Activated CD8-positive, alpha-beta memory T cell treated with anti-CD3 and anti-CD28 coated beads, Interleukin-2, amount 10 ng/mL, durations not matched to agents 7 days and 5 days (primary cell): ENCODE measurements at places on chromosomes 6 and 20. TPM values are rescaled to one million over a fixed set of nuclear protein-coding genes. Genes with fewer than 3 reads are reported as not detected.

GRCh38 chr6:14547284-14547998, 429.9 kb downstream of the CD83 start:
- H3K36me3 ChIP-seq: no peaks in the 10 kb centered on the region
- peaks cover 8% of the 10 kb centered on the region for H3K4me1 ChIP-seq
- H3K27ac ChIP-seq: no peak overlapping the region
- no peak overlapping the region for H3K4me3 ChIP-seq
- no peak for DNase-seq

DNA sequence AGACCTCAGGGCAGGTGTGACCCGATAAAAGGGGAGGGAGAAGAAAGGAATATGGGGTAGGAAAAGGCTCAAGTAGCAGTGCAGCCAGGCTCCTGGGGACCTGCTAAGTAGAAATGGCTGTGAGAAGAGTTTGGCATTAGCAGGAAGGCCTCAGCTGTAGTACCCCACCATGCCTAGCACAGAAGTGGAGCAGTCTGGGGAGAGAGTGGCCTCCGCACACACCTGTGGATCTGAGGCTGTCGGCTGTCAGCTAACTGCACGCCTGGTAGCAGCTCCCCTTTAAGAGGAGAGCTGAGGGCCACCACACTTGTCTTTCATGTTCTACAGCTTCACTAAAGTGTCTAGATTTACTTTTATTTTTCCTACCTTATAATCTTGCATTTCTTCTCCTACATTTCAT, 24.6 kb downstream of the PDE7B start:
- H3K4me3 ChIP-seq: no peak overlapping the region
- H3K4me1 ChIP-seq: peaks cover 21% of the 10 kb centered on the region
- no peak overlapping the region for H3K27ac ChIP-seq
- H3K36me3 ChIP-seq: no peaks in the 10 kb centered on the region

The FAM83C gene
- total RNA-seq: not detected

The ATAT1 gene
- 7.5 TPM for total RNA-seq

The SLC17A3 gene
- 0.76 TPM for total RNA-seq

DNA sequence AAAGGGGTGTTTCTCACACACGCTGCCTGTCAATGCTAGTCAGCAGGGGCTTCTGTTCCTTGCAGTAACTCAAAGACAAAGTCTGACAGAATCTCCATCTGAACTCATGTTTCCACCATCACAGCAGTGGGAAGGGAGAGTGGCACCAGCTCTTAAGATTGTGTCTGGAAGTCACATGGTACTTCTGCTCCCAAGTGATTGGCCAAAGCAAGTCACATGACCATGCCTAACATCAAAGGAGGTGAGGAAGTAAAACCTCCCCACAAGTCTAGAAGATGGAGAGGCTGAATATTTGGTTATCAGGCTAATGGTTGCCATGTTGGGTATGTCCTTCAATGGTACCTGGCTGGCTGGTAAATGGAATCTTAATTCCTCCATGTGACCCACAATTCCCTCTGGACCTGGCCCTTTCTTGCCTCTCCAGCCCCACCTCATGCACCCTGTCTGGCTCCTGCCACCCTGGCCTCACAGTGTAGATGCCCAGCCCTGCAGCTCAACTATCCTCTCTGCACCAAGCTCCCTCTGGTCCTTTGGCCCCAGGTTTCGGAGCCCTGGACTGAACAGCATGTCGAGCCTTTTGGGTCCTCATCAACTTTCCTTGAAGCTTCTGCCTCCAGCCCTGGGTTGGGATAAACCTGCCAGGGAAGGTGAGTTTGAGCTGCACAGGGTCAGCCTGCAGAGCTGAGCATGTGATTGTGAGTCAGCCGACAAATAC, 51.0 kb upstream of the PMEPA1 start:
- H3K4me1 ChIP-seq: no peaks in the 10 kb centered on the region
- no peak overlapping the region for H3K4me3 ChIP-seq
- no peak for DNase-seq

The HSPA1L gene
- total RNA-seq: 3.1 TPM

The OR12D3 gene
- total RNA-seq: not detected

DNA sequence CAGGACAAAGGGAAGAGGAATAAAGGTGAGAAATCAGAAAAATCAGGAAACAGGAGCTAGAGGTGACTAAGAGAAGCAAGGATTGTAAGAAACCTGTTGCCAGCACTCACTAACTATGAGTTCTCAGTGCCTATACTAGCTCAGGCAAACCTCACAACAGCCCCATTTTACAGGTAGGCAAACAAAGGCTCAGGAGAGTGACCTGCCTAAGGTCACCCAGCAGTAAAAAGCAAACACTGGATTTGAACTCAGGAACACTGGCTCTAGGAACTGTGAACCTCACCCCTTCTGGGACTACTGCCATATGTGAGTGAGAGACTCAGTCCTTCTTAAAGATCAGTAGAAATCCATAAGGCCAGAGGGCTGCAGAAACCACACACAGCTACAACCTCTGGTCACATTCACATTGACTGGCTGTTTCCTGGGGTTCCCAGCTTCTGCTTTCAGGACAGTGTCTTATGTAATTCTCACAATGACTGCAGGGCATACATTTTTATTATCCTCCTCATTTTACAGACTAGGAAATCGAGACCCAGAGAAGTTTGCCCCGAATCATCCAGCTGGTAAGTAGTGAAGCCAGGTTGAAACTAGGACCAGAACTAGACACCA, 80.7 kb upstream of the MAFB start:
- H3K27me3 ChIP-seq: peaks cover 2% of the 10 kb centered on the region
- H3K36me3 ChIP-seq: no peaks in the 10 kb centered on the region
- H3K4me3 ChIP-seq: no peak overlapping the region
- DNase-seq: no peak

- no peak overlapping the region for H3K27ac ChIP-seq
- H3K4me3 ChIP-seq: no peak overlapping the region
- no peaks in the 10 kb centered on the region for H3K27me3 ChIP-seq
- no peaks in the 10 kb centered on the region for H3K4me1 ChIP-seq
- H3K36me3 ChIP-seq: no peaks in the 10 kb centered on the region
- no peak for DNase-seq
These were observed 377.6 kb upstream of the ZFP64 start for GRCh38 chr20:52569201-52569600.

The SYCP2L gene
- 0.37 TPM for total RNA-seq

GRCh38 chr6:121157906-121158305, 176.4 kb downstream of the TBC1D32 start:
- no peak for DNase-seq
- no peak overlapping the region for H3K4me3 ChIP-seq
- H3K36me3 ChIP-seq: peaks cover 40% of the 10 kb centered on the region
- H3K27me3 ChIP-seq: no peaks in the 10 kb centered on the region
- H3K4me1 ChIP-seq: no peaks in the 10 kb centered on the region
- H3K27ac ChIP-seq: no peak overlapping the region

The ZC3H12D gene
- total RNA-seq: 37.5 TPM

The SRMS gene
- not detected for total RNA-seq

The CST1 gene
- not detected for total RNA-seq
